ENCODE measurements at places on chromosomes 2 and 18.

DNA sequence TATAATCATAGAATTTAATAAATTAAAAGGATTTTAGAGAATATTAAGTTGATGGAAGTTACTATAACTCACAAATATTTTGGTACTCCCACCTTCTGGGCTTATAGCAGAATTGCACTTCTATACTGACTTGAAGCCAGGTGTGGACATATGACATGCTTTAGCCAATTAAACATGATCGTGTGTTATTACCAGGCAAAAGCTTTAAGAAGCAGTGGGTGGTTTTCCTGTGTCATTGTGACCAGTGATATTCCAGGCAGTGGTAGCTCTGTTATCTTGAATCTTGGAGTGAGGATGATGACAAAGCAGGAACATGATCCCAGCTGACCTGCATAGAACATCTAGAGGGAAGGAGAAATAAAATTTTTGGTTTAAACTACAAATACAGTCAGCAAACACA lies 370.9 kb upstream of the ZEB2 start:
- no peak for DNase-seq

DNA sequence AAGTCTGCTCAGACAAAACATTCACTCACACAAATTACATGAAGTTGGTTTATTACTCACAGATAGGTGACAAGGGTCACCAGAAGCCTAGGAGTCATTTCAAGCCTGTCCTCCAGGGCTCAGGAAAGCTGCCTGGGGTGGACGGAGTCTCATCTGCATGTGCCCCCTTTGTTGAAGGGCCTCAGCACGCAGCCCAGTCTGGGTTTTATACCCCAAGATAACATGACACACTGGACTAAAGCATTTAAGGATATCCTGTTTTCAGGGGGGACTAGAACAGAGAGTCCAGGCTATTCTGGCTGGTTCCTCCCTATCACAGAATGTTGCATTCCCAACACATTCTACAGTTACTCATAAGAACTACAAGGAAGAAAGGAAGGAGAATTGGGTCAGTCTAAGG lies 164.7 kb downstream of the MREG start:
- DNase-seq = no peak

DNA sequence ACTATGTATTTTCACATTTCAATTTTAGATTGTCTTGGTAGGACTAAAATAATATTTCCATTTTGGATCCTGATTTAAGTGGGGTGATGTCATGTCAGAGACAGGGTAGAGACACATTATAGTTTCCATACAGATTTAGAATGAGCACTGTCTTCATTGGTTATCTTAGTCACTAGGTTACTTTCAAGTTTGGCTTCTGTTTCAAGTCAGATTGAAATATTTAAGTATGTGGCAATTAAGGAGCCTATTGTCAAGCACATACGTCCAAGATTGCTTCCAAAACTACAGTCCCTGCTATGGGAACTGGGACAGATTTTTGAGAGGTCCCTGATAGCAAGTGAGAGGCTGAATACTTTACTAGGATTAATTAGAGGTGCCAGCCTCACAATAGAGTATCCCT lies 89.2 kb upstream of the FAM117B start:
- DNase-seq = no peak

GRCh38 chr2:97354576-97354975 lies 235.1 kb downstream of the ANKRD36B start:
- no peak for DNase-seq

DNA sequence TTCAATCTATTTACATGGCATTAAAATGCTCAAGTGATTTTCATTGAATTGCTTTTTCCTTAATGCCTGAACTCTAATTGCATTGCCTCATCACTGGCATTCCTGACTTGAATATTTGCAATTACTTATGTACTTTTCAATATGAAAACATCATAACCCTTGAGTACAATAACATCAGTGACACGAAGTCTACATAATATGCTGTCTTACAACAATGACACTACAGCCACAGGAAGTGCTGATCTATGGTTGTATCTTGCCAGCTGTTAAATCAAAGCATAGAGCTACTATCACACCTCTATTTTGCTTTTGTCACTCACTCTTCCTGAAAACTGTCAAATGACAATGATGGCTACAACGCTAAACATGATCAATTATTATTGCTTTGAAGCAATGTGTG lies 156.9 kb downstream of the CCDC102B start:
- no peak for DNase-seq

GRCh38 chr2:11875481-11875880 lies 129.0 kb downstream of the LPIN1 start:
- DNase-seq = no peak

GRCh38 chr2:117856415-117857210 lies 42.1 kb downstream of the DDX18 start:
- no peak for DNase-seq

DNA sequence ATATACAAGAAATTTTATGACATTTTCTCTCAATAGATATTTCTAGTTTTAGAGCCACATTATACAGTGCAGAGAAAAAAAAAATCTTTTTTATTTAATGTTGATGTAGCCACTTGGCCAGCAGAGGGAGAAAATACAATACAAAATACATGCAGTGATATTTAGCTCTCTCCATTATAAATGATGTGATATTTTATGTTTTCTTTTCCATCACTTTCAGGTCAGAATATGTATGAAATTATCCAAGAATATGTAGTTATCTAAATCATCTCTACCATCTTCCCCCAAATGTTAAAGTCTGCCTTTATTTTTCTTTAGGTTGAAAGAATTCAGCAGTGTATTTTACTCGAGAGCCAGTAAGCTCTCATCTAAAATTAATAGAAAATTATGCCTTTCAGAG lies 533.6 kb upstream of the FSHR start:
- DNase-seq = no peak

- no peak for DNase-seq
These were observed 180.0 kb downstream of the INSIG2 start for GRCh38 chr2:118268268-118268667.

DNA sequence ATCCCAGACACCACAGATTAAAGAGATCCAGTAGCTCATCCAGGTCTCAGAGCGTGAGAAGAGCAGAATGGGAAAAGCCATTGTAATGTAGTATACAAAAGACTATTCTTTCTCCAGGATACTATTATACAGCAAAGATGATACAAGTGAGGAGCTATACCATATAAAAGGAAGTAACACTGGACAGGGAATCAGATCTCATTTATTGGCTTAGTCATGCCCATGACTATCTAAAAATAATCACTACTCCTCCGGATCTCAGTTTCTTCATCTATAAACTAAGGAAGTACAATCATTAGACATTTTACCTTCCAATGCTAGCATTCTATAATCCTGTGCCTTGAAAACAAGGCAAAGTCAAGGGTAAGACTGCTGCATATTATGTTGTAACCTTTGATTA lies 19.4 kb downstream of the KRCC1 start:
- no peak for DNase-seq

DNA sequence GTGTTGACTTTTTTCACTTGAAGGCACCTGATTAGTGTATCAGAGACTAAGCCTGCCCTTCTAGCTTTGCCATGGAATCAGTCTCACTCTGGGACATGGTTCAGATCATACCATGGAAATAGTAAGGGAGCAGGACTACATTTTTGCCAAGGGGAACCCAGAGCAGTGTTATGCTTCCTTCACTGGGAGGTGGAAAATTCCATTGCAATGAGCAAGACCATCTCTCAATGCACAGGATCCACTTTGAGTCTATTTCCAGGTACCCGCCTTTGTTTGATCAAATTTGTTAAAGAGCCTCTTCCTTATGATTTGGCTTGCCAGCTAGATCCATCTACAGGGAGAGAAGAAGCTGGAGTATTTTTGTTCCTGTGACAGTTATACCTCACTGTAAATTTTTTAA lies 395.8 kb downstream of the MTX2 start:
- DNase-seq = no peak

GRCh38 chr2:225169396-225169795 lies 127.1 kb upstream of the DOCK10 start:
- no peak for DNase-seq

DNA sequence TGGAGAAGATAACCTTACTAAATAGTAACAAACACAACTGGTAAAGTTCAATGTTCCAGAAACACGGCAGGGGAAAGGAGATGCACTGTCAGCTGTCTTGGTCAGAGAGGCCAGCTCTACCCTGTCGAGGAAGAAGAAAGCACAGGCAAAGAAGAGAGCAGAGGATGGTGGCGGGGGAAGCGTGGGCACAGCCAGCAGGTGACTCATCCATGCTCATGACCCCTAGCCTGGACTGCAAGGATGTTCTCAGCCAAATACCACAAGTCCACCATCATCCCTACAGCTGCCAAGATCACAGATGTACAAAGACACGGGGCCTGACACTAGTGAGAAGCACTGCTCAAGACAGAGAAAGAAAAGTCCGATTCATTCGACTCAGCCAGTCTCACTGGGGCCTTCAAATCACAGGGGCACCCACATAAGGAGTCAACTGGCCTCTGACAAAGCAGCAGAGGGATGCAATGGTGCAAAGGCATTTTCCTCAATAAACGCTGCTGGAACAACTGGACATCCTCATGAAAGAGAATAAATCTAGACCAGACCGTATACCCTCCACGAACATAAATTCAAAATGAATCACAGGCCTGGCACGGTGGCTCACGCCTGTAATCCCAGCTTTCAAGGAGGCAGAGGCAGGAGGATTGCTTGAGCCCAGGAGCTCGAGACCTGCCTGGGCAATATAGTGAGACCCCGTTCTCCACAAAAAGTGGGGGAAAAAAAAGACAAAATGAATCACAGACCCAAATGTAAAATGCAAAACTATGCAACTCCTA lies 5.6 kb downstream of the DTYMK start:
- DNase-seq = no peak

GRCh38 chr2:3450385-3451010 lies 68.8 kb downstream of the ADI1 start:
- DNase-seq = no peak

DNA sequence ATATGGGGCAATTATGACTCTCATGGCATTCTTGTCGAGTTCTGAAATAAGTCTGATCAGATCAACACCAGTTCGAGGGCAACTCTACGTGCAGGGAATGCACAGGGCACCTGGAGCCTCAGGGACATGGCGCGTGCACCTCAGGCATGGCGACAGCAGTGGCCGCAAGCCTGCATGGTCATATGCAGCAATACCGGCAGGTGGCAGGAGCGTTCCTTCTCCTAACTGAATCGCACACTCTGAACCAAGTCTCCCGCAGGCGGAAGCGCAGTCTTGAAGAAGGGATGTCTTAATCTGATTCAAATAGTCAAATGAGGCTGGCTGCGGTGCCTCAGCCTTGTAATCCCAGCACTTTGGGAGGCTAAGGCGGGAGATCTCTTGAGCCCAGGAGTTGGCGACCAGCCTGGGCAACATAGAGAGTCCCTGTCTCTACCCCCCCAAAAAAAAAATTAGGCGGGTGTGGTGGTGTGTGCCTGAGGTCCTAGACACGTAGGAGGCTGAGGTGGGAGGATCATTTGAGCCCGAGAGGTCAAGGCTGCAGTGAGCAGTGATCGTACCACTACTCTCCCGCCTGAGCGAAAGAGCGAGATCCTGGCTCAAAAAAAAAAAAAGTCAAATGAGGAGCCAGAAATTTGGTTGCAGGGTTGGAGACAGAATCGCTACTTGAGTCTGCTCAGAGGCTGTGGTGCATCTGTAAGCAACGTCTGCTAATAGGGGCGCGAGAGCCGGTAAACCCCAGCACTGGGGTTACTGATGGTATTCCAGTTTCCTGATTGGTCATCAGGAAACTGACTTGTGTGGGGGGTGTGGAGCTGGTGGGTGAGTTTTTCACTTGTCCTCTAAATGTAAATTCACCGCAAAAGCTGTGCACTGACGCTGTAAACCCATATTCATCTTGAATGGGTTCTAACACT lies 28.8 kb downstream of the FHL2 start:
- DNase-seq = peak; percentile 21

- no peak for DNase-seq
These were observed 4.2 kb downstream of the CNDP2 start for GRCh38 chr18:74500372-74500771.

DNA sequence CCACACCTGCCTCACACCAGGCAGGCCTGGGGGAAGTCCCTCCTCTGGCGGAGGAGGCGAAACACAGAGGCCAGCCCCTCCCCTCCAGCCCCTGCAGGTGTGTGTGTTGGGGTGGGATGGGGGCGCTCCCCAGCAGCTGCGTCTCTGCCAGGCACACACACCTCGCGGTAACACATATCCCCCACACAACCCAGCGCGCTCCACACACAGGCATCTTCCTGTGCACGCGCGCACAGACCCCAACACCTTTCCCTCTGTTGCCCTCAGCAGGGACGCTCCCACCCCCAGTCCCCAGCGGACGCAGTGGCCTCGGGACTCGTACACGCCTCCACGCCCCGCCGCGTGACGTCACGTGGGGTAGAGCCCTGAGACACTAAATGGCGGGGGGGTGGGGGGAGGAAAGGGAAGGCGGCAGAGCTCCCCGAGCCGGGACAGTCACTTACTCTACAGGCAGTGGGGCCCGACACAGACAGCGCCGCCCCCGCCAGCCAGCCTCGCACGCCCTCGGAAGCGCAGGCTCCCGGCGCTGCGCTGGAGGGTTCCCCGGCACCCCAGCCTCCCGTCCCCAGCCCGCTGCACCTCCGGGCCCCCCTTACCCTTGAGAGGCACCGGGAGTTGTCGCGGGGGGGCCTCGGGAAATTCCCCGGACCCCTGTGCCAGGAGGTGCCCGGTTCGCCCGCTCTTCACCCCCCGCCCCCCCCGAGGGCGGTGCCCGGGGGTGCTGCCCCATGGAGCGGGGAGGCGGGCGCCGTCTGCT lies at the start of gene WNT10A:
WNT10A (plus strand) TSS at position 751 of the 757 bp plus-strand sequence. CDS start 144 bp downstream, outside the sequence.
- no peak for DNase-seq

DNA sequence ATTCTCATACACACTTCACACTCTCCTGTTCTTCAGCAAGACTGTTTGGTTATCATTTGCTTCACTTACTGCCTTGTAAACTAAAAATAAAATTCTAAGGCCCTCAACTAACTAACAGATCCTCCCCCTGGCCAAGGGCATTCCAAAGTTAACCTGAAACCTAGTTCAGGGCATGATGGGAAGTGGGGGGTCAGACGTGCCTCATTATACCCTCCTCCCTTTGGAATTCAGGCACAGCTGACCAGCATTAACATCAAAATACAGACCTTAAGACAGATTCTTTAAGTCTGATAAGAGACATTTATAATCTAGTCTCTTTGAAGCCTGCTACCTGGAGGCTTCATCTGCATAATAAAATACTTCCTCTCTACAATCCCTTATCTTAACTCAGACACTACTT lies 221.0 kb downstream of the NOL4 start:
- no peak for DNase-seq

DNA sequence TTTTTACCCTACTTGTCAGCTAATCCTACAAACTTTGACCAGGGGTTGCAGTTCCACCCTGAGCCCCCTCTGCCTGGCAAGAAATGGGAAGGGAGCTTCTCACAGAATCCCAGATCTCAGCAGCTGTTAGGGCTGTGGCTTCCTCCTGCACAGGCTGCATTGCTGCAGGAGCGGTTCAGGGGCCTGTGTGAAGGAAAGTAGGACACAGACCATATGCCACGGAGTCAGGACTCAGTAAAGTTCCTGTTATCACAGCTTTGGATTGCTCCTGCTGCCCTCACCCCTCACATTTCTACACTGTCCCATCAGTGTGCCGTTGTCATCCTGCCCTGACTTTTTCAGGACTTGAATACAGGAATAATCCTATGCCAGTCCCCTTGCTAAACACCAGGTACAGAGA lies 62.8 kb upstream of the SP3 start:
- DNase-seq = no peak

GRCh38 chr2:42458396-42458795 lies 35.4 kb downstream of the KCNG3 start:
- DNase-seq = no peak

Measured in esophagus squamous epithelium (tissue), 5 donors.